ENCODE measurements at places on chromosomes 6 and 20.

- DNase-seq: no peak
These were observed 97.4 kb upstream of the SOX4 start for GRCh38 chr6:21496196-21496595.

- peak; percentile 64 for DNase-seq
These were observed 89.0 kb upstream of the CEP85L start for GRCh38 chr6:118740372-118740771.

- DNase-seq: no peak
These were observed 10.2 kb downstream of the DNPH1 start for GRCh38 chr6:43219119-43219518.

DNA sequence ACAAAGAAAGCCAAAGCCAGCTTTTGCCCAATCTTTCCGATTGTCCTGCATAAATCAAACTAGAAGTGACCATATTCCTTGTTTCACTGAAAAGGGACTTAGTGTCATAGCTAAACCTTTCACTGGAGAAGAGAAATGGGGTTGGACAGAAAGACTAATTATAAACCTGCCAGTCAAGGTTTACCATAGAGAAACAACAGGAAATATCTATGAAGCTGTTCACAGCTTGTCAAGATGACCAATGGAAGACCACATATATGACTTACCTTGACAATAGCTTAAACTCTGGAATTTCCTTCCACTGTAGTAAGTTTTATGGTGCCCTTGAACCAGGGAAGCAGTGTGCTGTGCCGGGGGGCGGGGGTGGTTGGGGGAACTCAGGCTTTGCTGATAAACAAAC lies 107.7 kb upstream of the PHACTR1 start:
- no peak for DNase-seq

DNA sequence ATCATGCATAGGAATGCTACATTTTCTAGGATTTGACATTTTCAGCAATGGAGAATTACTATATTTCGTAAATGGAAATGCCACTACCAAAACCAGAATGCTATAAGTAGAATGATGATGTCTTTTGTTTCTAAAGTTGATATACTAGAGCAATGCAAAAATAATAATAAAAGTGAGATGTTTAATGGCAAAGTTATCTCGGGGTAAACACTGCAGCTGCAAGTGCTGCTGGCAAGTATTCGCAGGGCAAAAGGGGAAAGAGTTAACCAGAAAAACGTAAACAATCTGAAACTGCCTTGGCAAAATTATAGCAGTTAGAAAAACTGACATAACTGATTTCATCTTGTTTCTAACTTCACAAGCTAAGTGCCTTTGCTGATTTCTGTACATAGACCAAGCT lies 45.5 kb upstream of the FILIP1 start:
- DNase-seq: no peak

GRCh38 chr6:79614326-79615305 lies 16.5 kb upstream of the SH3BGRL2 start:
- DNase-seq: peak; percentile 86

DNA sequence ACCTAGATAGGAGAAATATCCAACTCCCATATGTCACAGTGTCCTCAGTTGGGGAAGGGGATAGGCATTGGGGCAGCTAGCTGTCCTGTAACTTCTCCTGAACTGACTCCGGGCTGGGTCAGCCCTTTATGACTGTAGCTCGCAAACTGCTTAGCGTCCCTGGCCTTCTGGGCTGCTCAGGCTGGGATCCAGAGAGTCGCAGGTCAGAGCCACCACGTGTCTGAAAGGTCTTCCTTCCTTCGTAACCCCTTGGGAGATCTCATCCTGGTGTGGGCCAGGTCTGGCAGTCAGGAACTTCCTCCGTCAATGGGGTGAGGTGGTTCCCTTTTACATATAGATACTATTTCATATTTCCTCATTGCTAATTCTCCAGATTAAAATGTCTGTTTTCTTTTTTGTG lies 28.8 kb upstream of the HINT3 start:
- no peak for DNase-seq

- peak; percentile 91 for DNase-seq
These were observed 448 bp upstream of the DDAH2 start for GRCh38 chr6:31729515-31729978.

DNA sequence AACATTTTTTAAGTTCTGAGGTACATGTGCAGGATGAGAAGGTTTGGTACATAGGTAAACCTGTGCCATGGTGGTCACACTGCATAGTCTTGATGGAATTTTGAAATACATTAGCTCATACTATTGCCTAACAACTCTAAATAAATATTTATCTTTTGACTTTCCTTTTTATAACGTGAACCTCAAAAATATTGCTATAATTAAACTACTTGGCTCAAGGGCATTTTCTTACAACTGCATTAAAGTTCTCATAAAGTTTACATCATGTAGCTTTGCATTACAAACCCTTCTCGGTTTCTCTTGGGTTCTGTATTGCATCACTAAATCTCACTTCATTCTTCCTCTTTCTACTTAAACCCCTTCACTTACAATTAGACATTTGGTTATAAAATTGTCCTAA lies 636.0 kb upstream of the PTCHD4 start:
- DNase-seq: no peak

GRCh38 chr6:167678102-167679101 lies 148.3 kb upstream of the AFDN start:
- DNase-seq: no peak

GRCh38 chr6:101086473-101086872 lies 205.3 kb upstream of the ASCC3 start:
- DNase-seq: no peak

GRCh38 chr6:48550603-48551002 lies 439.6 kb upstream of the PTCHD4 start:
- DNase-seq: no peak

GRCh38 chr6:88641178-88641903 lies 322.1 kb downstream of the RNGTT start:
- no peak for DNase-seq

GRCh38 chr20:12687476-12687875 lies 321.3 kb upstream of the SPTLC3 start:
- DNase-seq: no peak

- DNase-seq: no peak
These were observed 12.6 kb downstream of the FOXC1 start for GRCh38 chr6:1622220-1622850.

- DNase-seq: peak; percentile 64
These were observed 10.3 kb downstream of the KCNK5 start for GRCh38 chr6:39218868-39219567.
